ENCODE measurements at places on chromosomes 7 and 10.

DNA sequence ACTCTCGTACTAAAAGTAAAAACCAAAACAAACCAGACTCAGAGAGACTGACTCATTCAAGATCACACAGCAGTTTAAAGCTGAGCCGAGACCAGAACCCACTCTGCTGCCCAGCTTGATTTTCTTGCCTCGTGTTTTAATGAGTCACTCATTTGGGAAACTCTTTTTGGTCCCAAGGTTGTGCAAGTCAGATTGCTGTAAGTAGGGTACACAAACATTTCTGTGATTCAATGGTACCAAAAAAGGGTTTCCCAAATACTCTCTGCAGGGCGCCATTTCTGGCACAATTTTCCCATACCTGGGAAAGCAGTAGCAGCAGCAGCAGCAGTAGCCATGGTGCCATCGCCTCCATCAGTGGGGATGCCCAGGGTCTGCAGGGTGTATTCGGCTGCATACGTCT is 69.9 kb downstream of the ASAH2B start:
- no peak for DNase-seq

- no peak for DNase-seq
Observed at GRCh38 chr7:29976266-29976665, 13.3 kb downstream of the SCRN1 start.

GRCh38 chr10:88196291-88196690 is 332.9 kb downstream of the PTEN start:
- no peak for DNase-seq

GRCh38 chr7:101163279-101164070 is 1.9 kb downstream of the VGF start:
- no peak for DNase-seq

- no peak for DNase-seq
Observed at GRCh38 chr7:141702892-141703291, 926 bp upstream of the DENND11 start.

- DNase-seq = no peak
Observed at GRCh38 chr10:6953271-6953801, 373.3 kb upstream of the PRKCQ start.

GRCh38 chr10:27710014-27710413 is 35.6 kb downstream of the MKX start:
- no peak for DNase-seq
